ENCODE measurements at places on chromosomes 13 and 19. TPM values are rescaled to one million over a fixed set of nuclear protein-coding genes. Genes with fewer than 3 reads are reported as not detected.

The SERTAD1 gene
- total RNA-seq = 16.2 TPM

The KLK4 gene
- total RNA-seq = not detected

The ARHGAP45 gene
- total RNA-seq = 15.3 TPM

The SLAIN1 gene
- not detected for total RNA-seq

The RNF113B gene
- not detected for total RNA-seq

The RDH8 gene
- not detected for total RNA-seq

DNA sequence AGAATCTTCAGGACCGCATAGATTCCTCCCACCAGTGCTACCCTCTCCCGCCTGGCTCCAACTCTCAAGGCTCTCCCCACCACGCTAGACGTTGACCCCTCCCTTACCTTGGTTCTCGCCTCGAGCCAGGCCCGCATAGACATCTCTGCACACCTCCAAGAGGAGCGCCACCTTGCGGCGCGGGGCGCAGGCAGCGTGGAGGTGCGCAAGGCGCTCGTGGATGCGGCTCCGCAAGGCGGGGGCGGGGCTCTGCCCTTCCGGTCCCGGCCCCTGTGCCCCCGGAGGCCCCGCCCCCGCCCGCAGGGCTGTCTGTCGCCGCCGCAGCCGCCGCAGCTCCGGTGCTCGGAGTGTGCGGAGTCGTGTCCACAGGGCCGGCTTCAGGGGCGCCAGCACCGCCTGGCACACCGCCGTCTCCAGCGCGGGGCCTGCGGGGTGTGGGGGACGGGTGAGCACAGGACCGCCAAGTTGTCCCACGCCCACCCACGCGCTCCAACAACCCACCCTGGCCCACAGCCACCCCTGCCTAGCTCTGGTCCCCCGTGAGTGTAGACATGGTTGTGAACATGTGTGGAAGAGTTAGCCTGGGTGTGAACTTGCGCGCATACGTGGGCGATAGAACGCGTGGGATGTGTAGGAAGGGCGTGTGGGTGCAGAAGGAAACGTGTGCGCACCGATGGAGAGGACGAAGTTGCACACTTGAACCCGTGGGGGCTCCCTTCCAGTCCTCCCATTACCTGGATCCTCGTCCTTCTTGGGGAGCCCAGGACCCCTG, 8.1 kb downstream of the RINL start:
- DNase-seq = peak; percentile 39

DNA sequence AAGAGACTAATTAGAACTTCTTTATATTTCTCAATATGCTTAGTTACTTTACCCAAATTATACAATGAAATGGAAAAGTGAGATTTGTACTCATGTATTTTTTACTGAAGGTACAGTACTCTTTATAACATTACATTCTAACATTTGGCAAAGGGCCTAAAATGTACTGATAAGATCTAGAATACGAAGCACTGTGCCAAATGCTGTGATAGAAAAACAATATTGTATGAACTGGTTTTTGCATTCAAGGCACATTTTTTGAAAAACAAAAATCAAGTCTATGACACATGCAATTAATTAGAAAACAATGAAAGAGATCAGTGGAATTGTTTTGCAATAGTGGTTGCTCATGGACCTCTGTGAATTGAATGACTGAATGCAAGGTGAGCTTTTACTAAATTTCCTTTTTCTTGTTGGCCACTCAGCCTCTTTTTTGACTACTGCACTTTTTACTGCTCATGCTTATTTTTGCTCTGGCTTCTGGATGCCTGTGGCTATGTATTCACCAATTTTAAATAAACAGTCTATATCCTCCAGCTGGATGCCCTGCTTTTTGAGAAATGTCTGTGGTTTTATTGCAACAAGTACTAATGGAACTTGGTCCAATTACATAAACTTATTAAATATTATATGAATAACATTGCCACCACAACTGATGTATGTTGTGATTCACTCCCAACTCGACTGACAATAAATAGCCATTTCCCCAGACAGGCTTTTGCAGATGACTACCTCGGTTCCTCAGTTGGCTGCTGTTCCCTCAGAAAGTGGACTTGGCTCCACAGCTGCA, 41.4 kb upstream of the OBI1 start:
- peak; percentile 11 for DNase-seq

DNA sequence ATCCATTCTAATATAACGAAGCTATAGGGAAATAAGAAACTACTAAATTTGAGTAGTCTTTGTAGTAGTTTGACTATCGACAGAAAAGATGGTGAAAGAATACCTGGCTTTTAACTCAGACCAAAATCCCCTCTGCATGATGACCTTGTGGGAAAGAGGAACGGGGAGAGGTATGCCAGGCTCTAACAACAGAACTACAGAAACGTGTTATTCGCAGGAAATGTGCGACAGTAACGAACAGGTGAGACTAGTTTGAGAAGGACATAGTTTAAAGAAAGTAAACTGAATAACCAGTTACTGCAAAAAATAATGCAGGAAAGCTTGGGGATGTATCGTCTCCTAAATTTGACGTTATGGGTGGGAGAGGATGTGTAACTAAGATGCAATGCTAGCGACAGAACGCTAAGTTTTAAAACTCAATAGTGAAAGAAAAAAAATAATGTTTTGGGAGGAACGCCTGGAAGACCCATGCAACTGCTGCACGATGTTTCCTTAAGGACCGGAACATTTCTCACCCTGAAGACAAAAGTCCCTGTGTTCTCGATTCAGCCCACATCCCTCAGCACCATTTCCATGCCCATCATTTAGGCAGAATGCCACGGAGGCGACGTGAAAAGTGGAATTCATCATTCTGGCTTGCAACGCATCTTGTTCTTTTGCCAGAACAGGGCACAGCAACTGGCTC, 1.6 kb upstream of the RAP2A start:
- no peak for DNase-seq

GRCh38 chr13:79456656-79457365, 24.1 kb upstream of the NDFIP2 start:
- DNase-seq = no peak

- DNase-seq = no peak
Observed at GRCh38 chr19:47445937-47446402, 25.7 kb downstream of the SLC8A2 start.

- no peak for DNase-seq
Observed at GRCh38 chr13:33096886-33097605, 80.8 kb downstream of the KL start.

DNA sequence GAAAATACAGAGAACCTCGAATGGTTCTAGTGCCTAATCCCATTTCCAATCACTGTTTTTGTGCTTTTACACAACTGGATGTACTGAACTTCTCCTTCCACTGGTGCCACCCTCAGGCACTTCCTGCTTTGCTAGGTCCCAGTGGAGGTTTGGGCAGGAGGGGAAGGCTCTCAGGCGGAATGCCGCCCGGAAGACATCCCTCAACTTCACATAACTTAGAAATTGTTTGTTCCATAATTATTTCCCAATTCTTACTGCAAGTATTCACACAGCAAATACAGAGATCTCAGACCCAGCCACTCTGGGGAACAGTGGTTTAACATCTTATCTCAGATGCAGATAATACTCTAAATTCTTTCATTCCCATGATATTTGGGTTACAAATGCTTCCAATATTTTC, 195.7 kb upstream of the IPO5 start:
- no peak for DNase-seq

DNA sequence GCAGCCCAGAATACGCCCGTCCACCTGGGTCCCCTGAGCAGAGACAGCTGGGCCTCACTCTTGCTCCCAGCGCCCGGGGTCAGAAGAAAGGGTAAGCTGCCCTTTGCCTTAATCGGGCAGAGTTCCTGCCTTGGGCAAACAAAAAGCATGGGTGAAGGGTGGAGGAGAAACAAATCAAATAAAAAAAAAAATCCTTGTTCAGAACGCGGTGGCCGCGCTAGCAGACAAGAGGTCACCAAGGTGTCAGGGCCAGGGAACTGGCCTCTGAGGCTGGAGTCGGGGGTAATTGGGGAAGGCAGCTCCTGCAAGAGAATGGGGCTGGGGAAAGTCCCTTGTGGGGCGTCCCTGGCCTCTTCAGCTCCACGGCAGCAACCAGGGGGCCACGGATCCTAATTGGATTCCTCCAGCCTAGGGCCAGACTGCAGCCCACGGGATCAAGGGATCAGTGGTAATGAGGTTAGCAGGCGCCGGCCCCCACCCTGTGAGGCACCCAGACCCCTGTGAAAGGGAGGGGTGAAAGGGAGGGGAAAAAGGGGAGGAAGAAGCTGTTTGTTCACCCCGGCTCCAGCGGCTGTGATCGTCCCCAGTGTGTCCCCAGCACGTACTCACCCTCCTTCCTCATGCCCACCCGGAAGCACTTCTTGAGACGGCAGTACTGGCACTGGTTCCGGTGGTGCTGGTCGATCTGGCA, 5.5 kb downstream of the NR2F6 start:
- DNase-seq = no peak

DNA sequence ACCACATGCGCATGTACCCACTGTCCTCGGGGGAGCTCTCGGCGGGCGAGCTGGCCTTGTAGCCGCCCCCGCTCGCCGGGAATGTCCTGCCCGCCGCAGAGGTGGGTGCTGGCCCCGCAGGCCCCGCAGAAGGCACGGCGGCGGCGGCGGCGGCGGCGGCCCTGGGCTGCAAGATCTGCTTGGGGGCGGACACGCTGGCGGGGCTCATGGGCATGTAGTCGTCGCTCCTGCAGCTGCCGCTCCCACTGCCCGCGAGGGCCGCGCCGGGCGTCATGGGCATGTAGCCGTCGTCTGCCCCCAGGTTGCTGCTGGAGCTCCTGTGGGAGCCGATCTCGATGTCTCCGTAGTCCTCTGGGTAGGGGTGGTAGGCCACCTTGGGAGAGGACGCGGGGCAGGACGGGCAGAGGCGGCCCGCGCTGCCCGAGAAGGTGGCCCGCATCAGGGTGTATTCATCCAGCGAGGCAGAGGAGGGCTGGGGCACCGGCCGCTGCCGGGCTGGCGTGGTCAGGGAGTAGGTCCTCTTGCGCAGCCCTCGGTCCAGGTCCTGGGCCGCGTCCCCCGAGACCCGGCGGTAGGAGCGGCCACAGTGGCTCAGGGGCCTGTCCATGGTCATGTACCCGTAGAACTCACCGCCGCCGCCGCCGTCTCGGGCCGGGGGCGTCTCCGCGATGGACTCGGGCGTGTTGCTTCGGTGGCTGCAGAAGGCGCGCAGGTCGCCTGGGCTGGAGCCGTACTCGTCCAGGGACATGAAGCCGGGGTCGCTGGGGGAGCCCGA, 2.4 kb downstream of the IRS2 start:
- no peak for DNase-seq

DNA sequence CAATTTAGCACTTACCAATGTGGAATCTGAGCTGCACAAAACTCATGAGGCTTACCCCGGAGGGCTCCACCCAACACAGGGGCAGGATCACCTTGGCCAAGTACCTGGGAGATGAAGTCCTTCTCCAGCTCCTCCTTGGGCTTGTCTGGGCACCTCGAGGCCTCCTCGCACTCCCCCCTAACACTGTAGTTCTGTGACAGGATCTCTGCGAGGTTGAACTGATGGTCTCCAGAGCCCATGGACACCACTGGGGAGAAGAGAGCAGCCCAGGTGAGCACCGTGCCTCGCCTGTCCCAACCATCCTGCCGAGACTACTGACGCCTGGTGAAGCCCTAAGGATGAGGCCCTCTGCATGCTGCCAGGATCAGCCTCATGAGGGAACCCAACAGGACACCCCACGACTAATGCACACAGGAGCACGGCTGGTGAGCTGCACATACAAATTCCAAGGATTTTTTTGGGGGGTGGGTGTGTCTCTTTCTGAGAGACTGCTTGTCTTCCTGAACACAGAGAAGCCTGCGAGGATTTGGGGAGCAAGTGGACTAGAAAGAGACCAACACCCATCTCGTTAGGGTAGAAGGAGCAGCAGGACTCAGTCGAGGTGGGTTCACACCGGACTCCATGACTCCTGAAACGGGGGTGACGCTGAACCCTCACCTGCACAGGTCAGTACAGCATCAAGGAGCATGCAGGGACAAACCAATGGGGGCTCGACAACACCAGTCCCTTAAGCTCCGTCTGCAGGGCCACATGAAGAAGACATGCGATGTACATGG, 10.1 kb downstream of the MIER2 start:
- DNase-seq = no peak

DNA sequence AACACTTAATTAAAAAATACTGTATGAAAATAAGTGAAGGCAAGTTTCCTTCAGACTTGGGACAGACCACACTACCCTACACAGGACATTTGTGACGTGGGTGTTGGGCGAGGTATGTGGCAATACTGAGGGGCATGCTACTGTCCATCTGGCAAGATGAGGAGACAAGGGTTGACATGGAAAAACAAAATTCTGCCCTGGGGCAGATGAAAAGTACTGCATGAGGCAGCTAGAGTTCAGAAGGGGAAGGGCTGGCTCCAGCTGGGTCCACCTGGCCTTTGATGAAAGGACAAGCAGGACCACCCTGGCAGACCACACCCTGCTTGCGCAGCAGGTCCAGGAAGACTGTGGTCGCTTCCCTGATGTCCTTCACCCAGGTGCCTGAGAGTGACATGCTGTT, 43.2 kb downstream of the LATS2 start:
- peak; percentile 77 for DNase-seq

- no peak for DNase-seq
Observed at GRCh38 chr19:7263521-7263920, 30.7 kb downstream of the INSR start.

- DNase-seq = no peak
Observed at GRCh38 chr19:7968796-7969554, 25.5 kb upstream of the TIMM44 start.

DNA sequence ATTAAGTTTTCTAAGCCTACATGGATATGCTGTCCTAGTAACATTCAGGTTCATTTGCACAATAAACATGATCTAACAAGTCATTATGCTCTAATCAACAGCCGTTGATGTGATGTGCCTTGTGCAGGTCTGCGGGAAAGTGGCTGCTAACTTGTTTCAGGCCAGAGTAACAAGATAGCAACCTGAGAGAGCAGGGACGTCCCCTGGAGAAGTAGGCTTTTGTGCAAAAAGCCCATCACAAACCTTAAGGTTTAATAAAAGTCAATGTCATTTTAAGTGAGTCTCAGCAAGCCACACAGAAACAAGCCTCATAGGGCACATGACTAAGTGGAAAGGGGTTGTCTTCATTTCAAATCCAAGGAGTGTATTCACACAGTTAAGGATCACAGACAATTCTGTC, 17.6 kb downstream of the FOXO1 start:
- DNase-seq = no peak

GRCh38 chr13:78596399-78596735, 7.0 kb downstream of the POU4F1 start:
- no peak for DNase-seq

- peak; percentile 53 for DNase-seq
Observed at GRCh38 chr13:38662362-38662761, 24.5 kb upstream of the FREM2 start.

DNA sequence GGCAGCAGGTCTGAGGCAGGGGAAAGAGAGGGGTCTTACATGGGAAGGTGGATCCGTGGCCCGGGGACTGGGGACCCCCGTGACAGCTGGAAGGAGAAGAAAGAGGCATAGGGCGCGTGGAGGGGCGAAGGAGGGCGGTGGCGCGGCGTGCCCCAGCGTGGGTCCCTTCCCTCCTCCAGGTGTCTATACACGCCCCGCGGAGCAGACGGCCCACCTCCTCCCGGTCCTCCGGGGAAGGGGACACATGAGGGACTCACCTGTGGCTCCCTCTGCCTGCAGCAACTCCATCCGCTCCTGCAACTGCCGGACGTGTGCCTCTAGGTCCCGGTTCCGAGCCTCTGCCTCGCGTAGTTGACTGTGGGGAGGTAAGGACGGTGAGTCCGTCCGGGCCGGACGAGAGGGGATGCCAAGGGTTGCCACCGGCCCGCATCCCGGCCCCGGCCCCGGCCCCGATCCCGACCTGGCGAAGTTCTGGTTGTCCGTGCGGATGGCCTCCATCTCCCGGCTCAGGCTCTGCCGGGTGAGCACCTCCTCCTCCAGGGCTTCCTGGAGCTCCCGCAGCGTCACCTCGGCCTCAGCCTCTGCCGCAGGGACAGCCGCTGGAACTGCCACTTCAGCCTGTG, 2.4 kb upstream of the SIX5 start:
- DNase-seq = no peak

GRCh38 chr19:8413629-8413995, 507 bp downstream of the MARCHF2 start:
- DNase-seq = no peak
